Tibial nerve (tissue), 4 donors: ENCODE measurements at places on chromosomes 5 and 9. TPM values are rescaled to one million over a fixed set of nuclear protein-coding genes. Genes with fewer than 3 reads are reported as not detected.

The ALDH1A1 gene
- total RNA-seq, result 180 TPM

GRCh38 chr9:93648836-93649235 lies 72.5 kb downstream of the PHF2 start:
- no peak for DNase-seq

GRCh38 chr5:132050136-132050535 lies 10.3 kb upstream of the IL3 start:
- no peak for DNase-seq

The MTX3 gene
- total RNA-seq, result 18.4 TPM

The CDH9 gene
- not detected for total RNA-seq

GRCh38 chr5:82885627-82886389 lies 191.4 kb downstream of the TMEM167A start:
- no peak for DNase-seq
